Daoy (cell line): ENCODE measurements at places on chromosomes 5 and 9. TPM values are rescaled to one million over a fixed set of nuclear protein-coding genes. Genes with fewer than 3 reads are reported as not detected.

DNA sequence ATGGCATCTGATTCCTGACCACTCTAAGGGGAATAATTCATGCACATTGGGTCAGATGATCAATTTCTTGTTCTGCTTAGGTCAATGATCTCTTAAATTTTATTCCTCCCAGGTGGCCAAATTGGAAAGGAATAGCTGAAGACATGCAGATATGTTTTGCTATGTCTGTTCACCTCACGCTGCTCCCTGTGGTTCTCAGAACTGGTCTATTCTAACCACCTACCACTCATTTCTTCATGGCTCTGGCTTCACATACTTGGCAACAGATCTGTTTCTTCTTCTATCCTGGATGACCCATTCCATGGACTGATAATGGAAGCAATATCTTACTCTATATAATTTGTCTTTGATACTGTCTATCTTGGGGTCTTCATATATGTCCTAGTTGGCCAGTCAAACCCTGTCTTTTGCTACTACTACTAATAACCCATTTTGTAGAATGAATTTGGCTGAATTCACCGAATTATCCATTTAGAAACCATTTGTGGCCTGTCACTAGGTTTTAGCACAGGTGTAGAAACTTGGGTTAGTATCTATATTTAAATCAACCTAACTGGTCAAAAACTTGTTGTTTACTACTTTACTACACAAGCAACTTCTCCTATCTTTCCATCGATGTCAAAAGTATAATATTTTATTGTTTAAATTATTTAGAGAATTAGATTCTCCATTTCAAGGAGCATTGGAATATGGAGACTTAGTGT is 650.9 kb downstream of the TLE4 start:
- no peak for DNase-seq

GRCh38 chr9:127572961-127573721 is 38.9 kb upstream of the STXBP1 start:
- DNase-seq, result peak; percentile 72

GRCh38 chr5:127958421-127959011 is 125.0 kb upstream of the SLC12A2 start:
- DNase-seq, result no peak

DNA sequence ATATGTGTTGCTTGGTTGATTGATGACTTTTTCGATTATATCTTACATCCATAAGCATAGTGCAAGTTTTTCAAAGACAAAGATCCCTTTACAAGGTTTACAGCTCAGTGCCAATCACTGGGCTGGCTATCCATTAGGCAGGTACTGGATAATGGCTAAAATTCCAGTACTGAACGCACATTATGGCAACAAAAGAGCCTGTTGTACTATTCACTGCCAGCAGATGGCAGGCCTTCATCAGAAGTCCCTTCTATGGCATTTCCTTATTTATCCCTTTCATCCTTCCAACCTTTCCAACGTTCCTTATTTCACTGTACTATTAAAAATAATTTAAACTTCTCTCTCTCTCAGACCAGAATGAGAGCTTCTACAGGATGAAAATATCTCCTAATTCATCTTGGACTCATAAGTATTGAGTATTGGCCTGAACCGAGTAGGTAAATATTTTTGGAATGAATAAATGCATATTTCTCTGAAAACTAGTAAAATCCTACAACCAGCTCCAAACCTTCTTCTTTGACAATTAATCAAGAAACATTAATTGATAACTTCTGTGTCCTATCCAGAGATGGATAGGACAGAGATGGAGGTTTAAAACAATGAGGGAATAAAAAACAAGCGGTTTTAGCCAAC is 6.7 kb upstream of the WNT8A start:
- DNase-seq, result peak; percentile 59

KIF12 gene
- total RNA-seq, result not detected in 2 replicates

- no peak for DNase-seq
These were observed 25.9 kb downstream of the BOD1 start for GRCh38 chr5:173590436-173591055.

GRCh38 chr9:89097219-89097618 is 81.4 kb downstream of the SHC3 start:
- no peak for DNase-seq

- no peak for DNase-seq
These were observed 103.2 kb upstream of the ALDH1B1 start for GRCh38 chr9:38289236-38289865.

BTNL3 gene
- total RNA-seq, result not detected in 2 replicates
